ENCODE measurements at places on chromosomes 5 and 9.

- no peak for DNase-seq
These were observed 21.2 kb upstream of the PCSK5 start for GRCh38 chr9:75869236-75869635.

- DNase-seq = no peak
These were observed 56.4 kb downstream of the NSD1 start for GRCh38 chr5:177189965-177190364.

- DNase-seq = no peak
These were observed at the start of gene PCDHGA1 for GRCh38 chr5:141330299-141331080. Gene PCDHGA1, plus strand, starts transcription at chr5:141330514.

DNA sequence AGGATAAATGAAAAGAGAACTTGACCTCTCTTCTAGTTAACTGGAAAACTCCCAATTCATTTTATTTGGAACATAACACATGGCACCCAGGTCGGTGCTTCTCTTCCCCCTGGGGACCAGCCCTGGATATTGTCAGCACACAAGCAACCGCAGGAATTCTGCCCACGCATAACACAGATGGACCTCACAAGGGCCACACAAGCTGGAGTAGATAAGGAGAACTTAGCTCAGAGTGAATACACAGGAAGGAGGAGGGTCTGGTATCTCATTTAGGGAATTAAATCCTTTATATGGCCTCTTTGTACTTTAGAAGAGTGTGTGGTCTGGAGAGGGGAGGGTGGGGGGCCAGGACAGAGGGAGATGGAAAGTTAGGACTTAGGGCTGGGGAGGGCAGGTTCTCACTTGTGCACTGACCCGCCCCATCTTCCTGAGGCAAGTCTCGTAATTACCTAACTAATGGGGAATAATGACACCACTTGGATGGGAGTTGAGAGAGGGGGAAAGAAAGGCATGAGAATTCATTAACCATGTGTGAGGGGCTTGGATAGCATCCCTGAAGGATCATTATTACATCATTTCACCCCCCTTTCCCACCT is 341.2 kb upstream of the WWC1 start:
- no peak for DNase-seq

DNA sequence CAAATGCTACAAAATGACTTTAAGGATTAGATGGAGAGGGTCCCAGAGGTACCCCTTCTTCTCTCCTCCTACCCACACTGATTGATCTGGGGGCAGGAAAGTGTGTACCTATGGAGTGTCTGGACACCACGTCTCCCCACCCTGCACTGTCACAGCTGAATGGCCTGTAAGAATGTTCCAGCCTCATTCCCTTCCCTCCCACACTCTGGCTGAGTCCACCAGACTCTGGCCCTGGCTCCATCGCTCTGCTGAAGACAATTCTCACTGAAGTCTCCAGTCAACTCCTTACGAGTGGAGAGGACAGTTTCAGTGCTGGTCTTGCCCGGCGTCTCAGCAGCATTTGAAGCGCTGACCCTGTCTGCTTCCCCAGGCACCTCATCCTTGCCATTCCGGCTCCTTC is 105.8 kb downstream of the TTLL11 start:
- no peak for DNase-seq

GRCh38 chr9:121340676-121341392 is 29.2 kb downstream of the STOM start:
- DNase-seq = no peak

GRCh38 chr5:125310749-125311148 is 564.3 kb upstream of the ZNF608 start:
- no peak for DNase-seq

DNA sequence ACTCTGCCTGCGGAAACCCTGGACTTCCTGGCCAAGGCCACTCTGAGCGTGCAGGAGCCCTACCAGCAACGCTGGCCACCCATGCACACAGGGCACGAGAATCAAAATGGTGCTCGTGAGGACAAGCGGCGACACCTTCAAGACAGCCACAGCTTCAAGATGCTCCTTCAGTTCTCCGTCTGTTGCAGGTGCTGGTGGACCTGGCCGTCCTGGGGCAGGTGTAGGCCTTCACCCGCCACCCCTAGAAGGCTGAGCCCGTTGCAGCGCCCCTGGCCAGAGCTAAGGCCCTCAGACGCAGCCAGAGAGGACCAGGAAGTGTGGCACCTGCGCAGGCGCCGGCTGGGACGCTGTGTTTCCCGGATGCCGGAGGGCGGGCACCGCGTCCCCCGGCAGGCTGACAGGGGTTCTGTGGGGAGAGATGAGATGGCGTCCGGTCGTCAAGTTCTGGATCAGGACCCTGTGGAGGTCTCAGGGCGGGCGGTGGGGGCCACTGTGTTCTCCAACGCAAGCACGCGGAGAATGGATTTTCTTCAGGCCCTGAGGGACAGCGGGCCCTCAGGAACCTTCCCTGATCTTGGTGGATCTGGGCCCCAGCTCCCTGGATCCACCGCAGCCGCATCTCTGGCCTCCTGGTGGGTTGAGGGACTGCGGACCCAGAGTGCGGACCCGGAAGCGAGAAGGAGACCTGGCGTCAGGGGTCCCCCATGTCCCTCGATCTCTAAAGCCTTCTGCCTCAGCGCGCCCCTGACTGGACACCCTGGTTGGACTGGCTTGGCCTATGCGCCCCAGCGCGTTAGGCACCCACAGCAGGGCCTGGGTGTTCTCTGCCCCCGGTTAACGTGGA is 1770.8 kb upstream of the CDH9 start:
- DNase-seq = no peak

DNA sequence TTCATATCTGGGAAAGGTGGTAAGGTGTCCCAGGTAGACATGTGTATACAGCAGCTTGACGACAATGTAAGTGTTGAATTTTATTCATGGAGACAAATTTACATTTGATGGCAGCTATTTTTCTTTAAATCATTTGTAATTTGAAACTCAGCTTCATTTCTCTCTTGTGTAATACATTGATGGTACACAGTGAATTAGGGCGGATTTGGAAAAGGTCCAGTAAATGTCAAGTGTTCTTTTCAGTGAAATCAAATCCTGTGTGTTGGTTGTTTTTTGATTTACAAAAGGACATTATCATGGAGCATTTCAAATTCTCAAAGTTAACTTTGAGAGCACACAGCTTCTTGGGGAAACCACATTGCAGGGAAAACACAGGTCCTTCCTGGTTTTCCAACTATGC is 30.0 kb upstream of the PCSK1 start:
- DNase-seq = no peak

- DNase-seq = no peak
These were observed 206.4 kb downstream of the PTTG1 start for GRCh38 chr5:160627921-160628618.

GRCh38 chr5:3694819-3695218 is 99.2 kb downstream of the IRX1 start:
- no peak for DNase-seq

- DNase-seq = no peak
These were observed 67.5 kb upstream of the RAPGEF1 start for GRCh38 chr9:131807144-131807983.

- no peak for DNase-seq
These were observed 50.3 kb downstream of the DUSP1 start for GRCh38 chr5:172720655-172721054.

DNA sequence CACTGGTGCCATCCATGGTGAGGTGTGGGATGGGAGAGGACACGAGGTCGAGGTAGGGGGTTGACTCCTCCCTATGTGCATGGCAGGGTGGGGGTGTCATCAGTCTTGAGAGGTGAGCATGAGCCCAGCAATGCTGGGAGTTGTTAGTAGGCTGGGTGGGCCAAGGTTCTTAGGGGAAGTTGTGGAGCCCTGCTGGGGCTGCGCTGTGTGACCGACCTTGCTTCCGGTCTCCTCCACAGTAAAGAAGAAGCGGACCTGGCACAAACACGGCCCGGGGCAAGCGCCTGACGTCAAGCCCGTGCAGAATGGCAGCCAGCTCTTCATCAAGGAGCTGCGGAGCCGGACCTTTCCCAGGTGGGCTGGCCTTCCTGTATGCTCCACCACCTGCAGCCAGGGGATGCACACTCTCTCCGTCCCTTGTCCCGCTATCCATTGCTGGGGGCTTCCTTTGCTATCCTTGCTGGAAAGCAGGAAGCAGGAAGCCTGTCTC is 59.8 kb downstream of the PHF2 start:
- no peak for DNase-seq

DNA sequence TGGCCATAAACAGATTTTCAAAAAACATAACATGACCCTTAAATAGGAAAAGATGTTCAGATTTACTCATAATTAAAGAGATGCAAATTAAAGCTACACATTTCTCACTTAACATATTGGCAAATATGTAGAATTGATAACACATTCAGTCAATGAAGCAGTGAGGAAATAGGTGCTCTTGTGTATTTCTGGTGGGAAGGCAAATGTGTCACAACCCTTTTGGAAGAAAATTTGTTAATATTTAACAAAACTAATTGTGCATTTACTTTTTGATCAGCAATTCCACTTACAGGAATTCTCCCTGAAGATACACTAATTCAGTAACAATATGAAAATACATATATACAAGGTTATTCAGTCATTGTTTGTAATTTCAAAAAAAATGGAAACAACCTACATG is 68.1 kb downstream of the FBXW11 start:
- DNase-seq = no peak

DNA sequence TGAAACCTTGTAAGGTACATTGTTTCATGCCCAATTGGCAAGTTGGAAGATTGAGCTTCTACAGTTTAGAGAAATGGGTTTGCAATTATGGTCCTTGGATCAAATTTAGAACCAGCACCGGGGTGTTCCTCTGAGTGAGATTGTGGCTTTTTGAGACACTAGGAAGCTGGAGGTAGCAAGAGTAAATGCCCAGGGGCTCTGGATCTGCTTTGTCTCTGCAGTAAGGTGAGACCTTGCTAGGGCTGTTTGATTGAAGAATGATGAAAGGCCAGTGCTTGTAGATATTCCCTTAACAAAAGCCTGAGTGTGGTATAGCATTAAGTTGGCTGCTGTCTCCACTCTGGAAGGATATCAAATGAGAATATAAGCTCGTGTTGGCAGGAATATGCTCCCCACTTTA is 36.0 kb downstream of the WWC1 start:
- no peak for DNase-seq

GRCh38 chr5:97670447-97670846 is 487.4 kb upstream of the RIOK2 start:
- DNase-seq = no peak

DNA sequence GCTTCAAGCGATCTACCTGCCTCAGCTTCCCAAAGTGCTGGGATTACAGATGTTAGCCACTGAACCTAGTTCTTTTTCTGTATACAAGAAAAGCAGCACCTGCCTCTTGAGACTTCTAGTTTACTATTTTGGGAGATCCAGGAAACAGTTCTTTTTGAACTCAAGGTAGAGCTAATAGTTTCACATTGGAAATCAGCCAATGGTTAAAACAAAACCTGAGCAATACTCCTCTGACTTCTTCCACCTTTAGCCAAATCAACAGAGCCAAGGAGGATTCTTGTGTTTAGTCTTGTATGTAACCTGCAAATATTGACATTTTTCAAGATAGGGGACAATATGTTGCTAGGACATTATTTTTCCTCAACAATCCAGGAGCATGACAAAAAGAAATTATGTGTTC is 349.4 kb downstream of the SH3GL2 start:
- DNase-seq = no peak

GRCh38 chr5:173791878-173792277 is 96.3 kb upstream of the CPEB4 start:
- no peak for DNase-seq

GRCh38 chr9:16341177-16341576 is 529.3 kb downstream of the BNC2 start:
- no peak for DNase-seq

DNA sequence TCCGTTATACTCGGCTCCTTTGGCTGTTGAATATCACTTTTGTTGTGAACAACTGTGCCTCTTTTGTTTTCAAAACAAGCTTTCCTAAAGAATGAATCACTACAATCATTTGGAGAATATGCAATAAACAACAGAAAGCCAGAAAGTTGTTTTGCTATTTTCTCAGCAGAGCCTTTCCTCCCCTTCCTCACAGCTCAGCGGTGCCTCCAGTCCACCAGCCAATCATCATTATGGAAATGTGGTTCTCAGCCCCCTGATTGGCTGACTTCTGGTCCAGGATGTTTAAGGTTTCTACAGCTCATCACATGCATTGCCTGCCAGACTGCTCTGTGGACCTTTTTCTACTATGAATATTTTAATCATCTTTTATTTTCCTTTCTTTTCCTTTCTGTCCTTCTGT is 9.1 kb upstream of the ZNF608 start:
- no peak for DNase-seq

DNA sequence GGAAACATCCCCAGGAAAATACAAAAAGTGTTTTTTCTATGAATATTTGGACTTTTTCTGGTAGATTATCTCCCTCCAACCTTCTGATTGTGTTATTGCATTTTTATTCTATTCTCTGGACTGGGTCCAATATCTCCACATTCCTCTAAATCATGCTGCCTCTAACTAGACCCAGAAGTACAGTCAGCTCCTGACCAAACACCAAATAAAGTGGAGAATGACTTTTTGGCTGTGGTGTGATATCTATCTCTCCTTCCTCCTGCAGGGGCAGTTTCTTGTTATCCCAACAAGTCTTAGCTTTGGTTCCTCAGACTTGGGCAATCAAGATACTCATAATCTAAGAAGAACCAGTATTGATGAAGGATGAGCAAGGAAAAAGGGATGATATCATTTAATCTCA is 3.2 kb upstream of the RAI14 start:
- DNase-seq = no peak
